ENCODE measurements at places on chromosomes 7 and 10.

GRCh38 chr10:125011171-125011925 lies 69.4 kb downstream of the ZRANB1 start:
- no peak for DNase-seq

- no peak for DNase-seq
Measured at GRCh38 chr10:93126483-93127052, 52.9 kb downstream of the CYP26A1 start.

DNA sequence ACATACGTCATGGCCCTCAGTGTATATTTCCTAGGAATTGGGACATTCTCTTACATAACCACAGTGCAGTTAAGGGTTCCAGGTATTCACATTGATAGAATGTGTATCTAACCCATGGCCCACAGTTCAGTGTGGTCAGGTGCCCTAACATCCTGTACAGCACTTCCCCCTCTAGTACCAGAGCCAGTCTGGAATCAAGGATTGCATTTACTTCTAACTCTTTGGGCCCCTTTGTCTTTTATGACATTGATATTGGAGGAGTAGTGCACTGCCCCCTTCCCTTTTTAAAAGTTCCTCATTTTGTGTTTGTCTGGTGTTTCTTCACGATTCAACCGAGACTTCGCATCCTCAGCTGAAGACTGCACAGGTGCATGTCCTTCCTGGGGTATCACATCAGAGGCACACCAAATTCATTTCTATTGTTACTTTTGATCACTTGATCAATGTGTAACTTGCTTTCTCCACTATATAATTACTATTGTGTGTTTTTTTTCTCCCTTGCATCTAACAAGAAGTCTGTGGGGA lies 22.4 kb upstream of the NPFFR1 start:
- no peak for DNase-seq

DNA sequence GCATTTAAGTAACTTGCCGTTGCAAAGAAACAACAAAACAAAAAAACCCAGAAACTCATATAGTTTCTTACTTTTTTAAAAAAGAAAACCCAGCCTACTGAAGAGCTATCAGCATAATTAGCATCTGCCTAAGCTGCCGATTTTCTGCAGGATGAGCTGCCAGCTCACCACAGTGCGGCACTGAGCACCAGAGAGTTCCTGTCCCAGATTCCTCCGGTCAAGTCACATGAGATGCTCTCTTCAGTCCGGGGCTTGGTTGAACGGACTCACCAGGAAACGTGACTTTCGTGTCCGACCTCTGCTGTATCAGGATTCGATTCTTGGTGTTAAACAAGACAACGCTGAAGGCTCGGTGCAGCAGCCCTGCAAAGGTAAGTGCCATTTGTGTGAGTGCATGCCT lies 3.2 kb downstream of the IDI2 start:
- DNase-seq: no peak

DNA sequence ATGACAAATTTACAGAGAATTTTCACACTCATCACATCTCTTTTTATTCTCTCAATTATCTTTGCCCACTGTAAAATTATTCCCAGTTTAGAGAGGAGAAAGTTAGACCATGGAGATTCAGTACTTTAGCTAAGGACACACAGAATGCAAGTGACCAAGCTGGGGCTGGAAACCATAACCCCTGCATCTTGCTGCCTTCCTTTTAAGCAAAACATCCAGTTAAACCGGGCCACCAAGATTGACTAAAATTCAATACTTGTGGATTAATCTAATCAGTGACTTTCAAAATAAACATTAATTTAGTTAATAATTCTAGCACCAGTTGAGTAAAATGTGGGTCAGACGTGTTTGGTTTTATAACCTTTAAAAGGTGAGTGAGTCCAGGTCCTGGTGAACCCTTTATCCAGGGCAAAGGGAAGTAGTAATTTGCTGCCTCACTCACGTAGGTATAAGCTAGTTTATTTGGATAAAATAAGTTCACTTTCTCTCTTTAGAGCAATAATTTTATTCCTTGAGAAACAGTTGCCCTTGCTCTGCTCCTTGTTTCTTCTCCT lies 1.9 kb upstream of the CYP2C8 start:
- no peak for DNase-seq

DNA sequence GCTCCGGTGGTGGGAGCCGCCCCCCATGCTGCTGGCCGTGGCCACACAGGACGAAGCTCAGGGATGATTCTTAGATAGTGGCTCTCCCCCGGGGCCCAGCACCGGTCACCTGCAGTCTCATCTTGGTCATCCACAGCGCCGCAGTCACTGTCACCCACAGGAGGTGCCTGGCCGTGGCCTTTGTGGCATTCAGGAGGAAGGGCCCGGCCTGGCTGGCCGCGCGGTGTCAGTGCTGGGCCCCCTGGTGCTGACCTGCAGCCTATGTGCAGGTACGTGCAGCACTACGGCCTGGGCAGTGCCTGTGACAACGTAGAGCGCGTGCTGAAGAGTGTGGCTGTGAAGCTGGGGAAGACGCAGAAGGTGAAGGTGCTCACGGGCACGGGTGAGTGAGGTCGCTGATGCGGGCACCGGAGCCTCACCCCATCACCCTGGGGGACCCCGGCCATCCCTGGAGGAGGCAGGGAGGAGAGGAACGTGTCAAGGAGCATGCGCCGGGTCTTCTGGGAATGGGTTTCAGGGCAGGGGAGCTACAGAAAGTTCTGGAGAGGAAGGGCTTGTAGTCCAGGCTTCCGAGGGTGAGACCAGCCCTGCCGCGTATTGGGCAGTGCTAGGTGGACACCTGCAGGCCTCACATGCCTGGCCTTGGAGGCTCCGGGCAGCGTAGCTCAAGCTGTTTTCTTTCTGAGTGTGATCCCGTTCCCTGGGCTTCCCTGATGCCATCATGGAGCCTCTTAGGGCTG lies 5.0 kb downstream of the SPRN start:
- DNase-seq: no peak

DNA sequence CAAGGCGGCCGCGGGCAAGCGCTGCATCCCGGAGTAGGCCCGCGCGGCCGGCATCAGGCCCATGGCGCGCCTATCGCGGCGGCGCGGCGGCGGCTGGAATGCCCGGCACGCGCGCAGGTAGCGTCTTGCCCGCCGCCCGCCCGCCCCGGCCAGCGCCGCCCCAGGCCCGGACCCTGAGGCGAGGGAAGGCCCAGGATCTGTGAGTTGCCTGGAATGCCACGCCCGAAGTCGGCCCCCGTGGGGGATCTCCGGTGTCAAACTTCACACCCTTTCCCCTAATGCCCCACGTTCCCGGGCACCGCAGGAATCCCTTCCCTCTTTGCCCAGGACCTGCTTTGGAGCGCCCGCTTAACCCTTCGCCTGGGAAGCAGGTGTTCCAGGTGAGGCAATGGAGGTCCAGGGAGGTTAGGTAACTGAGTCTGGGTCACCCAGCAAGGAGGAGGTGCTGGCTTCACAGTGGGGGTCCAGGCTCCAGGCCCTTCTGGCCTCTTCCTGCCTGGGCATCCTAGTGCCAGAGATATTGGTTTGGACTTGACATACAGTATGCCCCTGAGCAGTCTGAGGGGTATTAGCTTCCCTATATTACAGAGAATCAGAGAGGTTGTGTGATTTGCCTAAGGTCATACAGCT lies 138.1 kb downstream of the ARHGAP22 start:
- no peak for DNase-seq

DNA sequence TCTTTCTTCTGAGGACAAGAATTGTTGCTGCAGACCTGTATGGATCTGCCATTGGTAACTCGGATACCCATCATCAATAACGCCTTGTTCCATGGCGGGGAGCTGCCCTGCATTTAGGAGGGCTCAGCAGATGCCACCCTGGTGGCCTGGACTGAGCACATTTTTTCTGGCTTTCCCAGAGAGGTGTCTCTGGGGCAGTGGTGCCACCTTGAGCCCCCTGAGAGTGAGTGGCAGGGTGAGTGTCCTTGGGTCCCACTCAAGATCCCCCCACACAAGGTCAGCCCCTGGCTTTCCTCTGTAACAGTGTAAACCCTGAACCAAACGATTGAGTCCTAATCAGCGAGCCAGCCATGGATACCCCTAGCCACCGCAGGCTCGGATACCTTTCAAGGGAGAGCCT lies 258.6 kb downstream of the GLRX3 start:
- DNase-seq: no peak

GRCh38 chr10:51886438-51887068 lies 187.2 kb upstream of the CSTF2T start:
- DNase-seq: no peak

- no peak for DNase-seq
Measured at GRCh38 chr7:157392256-157393037, 55.6 kb downstream of the DNAJB6 start.

DNA sequence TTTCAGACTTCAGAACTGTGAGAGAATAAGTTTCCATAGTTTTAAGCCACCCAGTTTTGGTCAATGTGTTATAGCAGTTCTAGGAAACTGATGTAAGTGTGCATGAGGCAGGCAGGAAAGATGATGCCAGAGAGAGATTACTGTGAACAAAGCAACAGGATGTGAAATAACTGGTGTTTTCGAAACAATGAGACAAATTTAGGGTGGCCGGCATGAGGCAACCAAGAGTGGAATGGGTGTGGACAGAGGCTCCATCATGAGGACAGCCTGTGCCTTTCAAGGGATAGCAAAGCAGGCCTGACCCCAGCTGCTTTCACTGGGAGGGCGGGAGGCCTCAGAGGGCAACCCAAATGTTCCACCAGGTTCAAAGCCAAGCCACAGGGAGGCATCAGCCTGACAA lies 67.3 kb upstream of the UCN3 start:
- DNase-seq: no peak

- no peak for DNase-seq
Measured at GRCh38 chr10:3857318-3857717, 72.3 kb upstream of the KLF6 start.

GRCh38 chr10:105291571-105291970 lies 650.5 kb downstream of the SORCS3 start:
- DNase-seq: peak; percentile 71

GRCh38 chr7:155993420-155994278 lies 181.4 kb upstream of the SHH start:
- DNase-seq: no peak

DNA sequence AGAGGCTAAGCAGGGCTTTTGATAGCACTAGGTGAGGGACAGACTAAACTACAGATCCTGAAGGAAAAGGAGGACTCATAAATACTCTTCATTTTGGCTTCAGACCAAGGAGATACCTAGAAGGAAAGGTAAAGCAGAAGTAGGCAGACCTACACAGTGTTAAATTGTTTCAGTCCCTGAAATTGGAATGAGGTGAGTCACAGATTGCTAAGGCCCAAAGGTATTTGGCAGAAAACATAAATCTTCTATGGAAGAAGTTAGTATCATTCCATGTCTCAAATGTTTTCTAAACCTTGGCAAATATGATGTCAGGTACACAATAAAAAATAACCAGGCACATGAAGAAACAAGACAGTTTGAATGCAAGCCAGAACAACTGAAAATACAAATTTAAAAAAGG lies 30.0 kb downstream of the MTERF1 start:
- no peak for DNase-seq

- no peak for DNase-seq
Measured at GRCh38 chr10:36412942-36413341, 712.5 kb upstream of the ANKRD30A start.

DNA sequence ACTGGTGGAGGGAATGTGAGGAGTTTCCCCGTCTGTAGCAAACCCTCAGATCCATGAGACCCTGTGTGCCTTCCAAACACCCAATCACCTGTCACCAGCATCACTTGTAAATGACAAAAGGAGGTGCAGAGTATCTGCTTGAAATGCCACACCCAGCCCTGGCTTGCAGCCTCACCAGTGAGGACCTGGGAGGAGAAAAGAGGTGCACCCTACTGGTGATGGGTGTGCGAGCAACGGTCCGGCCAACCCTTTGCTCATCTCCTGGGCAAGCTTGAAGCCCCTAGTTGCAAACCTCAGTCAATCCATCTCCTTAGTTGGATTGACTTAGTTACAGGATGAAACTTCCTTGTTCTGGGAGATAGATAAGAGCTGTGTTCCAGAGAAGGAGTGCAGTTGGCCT lies 62.4 kb upstream of the WAPL start:
- DNase-seq: peak; percentile 36

DNA sequence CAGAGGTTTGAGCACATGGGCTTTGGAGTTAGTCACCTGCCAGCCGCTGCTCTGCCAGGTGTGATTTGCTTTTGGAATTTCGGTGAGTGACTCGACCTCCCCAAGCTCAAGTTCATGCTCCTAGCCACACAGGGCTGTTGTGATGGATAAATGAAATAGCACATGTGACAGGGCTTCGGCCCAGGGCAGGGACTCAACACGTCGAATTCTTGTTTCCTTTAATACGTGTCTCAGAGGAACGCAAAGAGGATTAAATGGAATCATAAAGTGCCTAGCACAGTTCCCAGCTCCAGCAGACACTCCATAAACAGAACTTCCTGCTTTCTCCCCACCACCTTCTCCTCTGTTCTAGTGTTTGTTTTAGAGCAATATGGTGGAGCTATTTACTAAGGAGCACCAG lies 88.3 kb upstream of the CHST15 start:
- no peak for DNase-seq

- peak; percentile 6 for DNase-seq
Measured at GRCh38 chr10:127649642-127650041, 87.3 kb upstream of the FOXI2 start.

GRCh38 chr7:111198255-111198654 lies 107.3 kb downstream of the LRRN3 start:
- no peak for DNase-seq

DNA sequence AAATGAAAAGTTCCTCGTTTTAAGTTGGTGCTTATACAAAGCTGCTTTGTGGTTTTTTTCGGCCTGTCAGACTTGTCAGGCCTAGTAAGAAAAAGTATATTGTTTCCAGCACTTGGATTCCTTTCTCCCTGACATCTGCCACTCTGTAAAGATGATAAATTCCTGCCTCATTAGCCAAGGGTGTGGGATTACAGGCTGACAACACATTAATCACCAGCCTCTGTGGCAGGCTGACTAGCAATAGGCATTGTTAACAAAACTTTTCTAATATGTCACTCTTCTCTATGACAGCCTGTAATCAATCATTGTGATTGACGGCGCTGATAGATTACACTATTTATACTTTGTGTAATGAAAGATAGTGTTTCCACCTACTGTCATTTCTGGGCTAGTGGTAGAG lies 682.5 kb downstream of the LRMDA start:
- peak; percentile 38 for DNase-seq

DNA sequence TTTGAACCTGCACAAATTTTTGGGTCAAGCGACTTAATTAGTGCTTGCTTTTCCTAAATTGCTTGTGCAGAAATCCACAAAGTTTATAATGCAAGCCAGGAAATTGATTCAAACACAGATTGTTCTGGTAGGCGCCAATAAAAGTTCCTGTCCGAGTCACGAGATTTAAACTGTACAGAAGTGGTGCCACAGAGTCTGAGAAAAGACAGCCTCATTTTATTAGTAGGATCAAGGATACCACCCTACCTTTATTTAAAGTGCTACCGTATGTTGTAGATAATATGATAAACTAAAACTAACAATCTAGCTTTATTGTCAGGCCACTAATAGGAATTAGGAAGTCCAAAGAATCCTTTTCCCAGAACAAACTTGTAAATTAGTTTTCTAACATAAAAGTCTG lies 696.7 kb downstream of the TNS3 start:
- no peak for DNase-seq

GRCh38 chr7:114940220-114940619 lies 18.3 kb downstream of the MDFIC start:
- DNase-seq: no peak

- no peak for DNase-seq
Measured at GRCh38 chr10:124213899-124214510, 120.6 kb upstream of the CHST15 start.

GRCh38 chr10:20396701-20397100 lies 500.4 kb downstream of the NEBL start:
- DNase-seq: no peak

GRCh38 chr7:47483604-47484273 lies 98.2 kb downstream of the TNS3 start:
- DNase-seq: peak; percentile 21
